ENCODE measurements at places on chromosomes 4 and X.

DNA sequence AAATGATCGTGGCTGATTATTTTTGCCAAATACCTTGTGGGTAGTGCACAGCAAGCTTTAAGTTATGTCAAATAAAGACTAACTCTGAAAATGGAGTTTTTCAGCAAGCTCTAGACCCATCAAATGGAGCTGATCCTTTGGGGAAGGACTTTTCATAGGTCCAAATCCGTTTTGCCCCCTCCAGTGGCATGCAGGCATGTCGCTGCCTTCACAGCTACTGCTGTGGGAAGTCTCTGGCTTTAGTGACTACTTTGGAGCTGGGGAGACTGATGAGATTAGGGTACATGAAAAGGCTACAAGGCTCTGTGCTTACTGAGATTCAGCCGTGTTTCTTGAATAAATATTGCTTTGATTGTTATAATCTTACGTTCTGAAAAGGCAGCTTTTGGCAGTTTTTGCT lies 106.6 kb upstream of the HS3ST1 start:
- no peak for DNase-seq

- DNase-seq, result no peak
Measured at GRCh38 chr4:168842186-168842585, 167.9 kb downstream of the CBR4 start.

- no peak for DNase-seq
Measured at GRCh38 chr4:73841243-73841925, 4.9 kb downstream of the CXCL6 start.

DNA sequence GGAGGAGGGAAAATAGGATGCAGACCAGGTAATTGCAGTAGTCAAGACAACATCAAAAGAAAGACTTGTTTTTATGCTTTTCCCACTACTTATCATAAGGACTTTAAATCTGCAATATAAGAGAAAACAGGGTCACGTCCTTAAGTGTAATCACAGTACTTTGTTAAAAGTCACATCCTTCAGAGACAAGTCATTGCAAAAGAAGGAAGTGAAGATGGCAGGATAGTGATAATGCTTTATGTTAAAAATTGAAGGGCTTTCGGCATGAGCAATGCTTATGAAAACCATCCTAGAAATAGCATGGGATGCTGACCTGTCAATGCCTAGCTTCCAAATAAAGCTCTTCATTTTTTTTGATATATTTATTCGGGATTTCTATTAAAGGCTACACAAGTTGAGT lies 110.2 kb upstream of the TENM3 start:
- DNase-seq, result no peak

DNA sequence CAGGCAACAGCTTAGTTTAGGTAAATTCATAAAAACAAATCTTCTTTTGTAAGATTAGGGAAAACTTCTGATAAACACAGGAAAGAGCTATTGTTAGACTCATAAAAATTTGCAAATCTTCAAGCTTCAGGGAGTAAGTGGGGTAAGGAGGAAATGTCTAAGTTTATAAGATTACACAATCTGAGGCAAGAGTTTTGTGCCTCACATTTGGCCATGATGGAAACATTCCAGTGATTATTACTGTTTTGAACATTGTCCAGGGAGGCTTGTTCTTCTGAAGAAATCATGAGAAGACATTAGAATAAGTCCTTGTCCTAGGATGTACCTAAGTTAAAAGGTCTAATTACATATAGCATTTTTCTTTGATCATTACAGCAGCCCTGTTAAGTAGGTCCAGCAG lies 72.8 kb downstream of the MAOB start:
- DNase-seq, result no peak

DNA sequence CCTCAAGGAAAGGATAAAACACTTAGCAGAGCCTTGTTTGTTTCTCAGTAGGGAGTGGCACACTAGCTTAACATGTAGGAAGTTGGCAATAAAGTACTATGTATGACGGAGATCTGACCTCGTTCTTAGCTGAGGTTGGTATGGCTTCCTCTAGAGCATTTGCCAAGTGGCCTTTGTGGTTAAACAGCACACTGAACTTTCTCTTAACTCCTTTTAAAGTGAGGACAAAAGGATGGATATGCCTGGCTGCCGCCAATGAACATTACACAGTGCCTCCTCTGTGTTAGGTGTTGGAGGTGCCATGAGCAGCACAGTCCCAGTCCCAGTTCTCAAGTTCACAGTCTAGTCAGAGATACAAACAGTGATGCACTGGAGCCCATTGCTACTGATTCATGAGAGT lies 54.4 kb downstream of the VGLL1 start:
- no peak for DNase-seq

DNA sequence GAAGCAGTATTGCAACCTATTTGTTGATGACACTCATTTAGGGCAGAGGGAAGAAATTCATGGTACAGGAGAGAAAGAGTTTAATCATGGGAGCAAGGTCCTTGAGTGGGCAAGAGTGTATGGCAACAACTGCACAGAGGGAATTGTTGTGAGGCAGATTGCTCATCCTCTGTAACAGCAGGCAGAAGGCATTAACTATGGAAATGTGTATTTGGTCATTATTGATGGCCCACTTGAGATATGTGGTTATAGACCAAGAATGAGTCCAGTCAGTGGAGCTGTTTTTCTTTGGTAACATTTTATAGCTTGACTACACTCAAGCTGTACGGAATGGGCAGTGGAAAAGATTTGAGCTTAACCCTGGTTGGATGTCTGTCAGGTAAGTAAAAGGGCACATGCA lies 15.9 kb downstream of the PLRG1 start:
- no peak for DNase-seq

DNA sequence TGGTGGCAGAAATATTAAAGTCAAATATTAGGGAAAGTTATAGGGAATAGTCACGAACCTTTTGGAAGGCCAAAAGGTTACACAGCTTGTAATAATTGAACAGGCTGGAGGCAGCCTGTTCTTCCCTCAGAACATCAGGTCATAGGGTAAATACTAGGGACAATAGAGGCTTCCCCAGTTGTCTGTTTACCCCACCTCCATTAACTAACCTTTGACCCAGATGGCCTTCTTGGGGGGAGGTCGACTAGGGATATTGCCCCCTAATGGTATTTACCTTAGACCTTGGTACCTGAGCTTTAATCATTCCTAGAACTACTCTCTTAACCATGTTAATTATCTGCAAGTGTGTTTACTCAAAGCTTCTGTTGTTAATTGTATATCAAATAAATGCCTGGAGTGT lies 26.0 kb downstream of the C4orf17 start:
- DNase-seq, result no peak

DNA sequence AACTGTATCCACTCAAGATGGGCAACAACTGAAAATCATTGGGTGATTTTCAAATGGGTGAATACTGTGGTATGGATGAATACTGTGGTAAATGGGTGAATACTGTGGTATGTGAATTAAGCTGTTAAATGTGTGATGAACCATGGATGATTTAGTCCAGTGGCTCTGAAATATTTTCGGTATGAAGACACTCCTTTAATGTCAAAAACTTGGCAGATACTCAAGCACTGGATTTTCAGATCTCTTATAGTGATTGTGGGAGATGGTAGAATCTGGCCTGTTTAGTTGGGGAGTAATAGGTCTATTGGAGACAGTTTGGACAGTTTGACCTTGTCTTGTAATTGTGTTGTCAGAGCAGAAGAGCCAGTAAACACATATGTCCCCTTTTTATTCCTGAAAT lies 45.7 kb downstream of the SSX7 start:
- DNase-seq, result no peak

GRCh38 chr4:48902266-48902665 lies 4.3 kb downstream of the OCIAD2 start:
- no peak for DNase-seq

GRCh38 chrX:150731795-150732194 lies 38.6 kb downstream of the MTMR1 start:
- DNase-seq, result peak; percentile 2

GRCh38 chr4:119804404-119804803 lies 175.8 kb upstream of the PDE5A start:
- DNase-seq, result no peak

- no peak for DNase-seq
Measured at GRCh38 chr4:85952972-85953650, 406.7 kb downstream of the MAPK10 start.

- DNase-seq, result no peak
Measured at GRCh38 chr4:143358419-143358818, 21.7 kb downstream of the GAB1 start.

DNA sequence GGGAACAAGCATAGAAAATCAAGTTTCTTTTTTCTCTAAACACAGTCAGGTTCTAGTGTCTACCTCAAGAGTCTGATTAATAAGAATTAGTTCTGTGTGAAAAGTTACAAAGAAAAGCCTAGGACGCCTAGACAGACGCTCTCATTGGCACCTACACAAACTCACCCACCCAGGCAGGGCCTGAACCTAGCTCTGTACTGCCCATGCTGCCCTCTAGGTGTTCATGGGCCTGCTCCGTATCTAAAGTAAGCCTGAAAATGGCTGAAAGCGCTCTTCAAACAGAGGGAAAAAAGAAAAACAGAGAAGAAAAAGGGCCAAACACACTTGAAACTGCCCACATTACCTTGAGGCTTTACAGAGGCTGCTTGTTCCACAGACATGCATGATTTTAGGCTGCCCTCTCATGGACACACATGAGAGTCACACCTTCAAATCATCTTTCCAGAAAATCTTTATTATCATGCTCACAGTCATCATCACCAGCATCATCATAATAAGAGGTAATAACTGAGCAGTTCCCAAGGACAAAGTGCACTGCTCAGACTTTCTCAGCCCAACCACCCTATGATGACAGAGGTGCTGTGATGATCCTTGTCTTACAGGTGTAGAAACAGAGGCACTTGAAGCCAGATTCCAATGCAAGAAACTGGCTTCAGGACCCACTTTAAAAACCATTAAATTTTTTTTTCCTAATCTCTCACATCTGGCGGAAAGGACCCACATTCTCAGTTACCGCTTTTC lies 49.6 kb downstream of the MAP7D2 start:
- peak; percentile 19 for DNase-seq

DNA sequence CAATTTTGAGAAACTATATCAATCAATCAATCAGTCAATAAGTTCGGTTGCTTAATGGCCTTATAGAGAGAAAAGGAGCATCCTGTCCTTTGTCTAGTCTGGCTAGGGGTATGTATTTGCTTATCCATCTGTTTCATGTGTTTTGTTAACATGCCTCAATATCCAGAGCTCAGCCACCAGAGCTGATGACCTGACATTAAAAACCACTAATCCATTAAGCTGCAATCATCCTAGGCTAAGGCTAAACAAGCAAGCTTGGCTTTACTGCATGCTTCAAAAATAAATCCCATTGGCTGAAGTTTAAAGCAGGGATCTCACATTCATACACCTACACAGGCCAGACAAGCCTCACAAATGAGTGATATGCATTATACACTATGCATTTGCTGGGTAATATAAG lies 139.7 kb downstream of the INPP4B start:
- DNase-seq, result no peak

GRCh38 chr4:83189631-83190136 lies 75.2 kb upstream of the PLAC8 start:
- DNase-seq, result no peak

GRCh38 chrX:37921758-37922157 lies 74.4 kb upstream of the DYNLT3 start:
- no peak for DNase-seq

DNA sequence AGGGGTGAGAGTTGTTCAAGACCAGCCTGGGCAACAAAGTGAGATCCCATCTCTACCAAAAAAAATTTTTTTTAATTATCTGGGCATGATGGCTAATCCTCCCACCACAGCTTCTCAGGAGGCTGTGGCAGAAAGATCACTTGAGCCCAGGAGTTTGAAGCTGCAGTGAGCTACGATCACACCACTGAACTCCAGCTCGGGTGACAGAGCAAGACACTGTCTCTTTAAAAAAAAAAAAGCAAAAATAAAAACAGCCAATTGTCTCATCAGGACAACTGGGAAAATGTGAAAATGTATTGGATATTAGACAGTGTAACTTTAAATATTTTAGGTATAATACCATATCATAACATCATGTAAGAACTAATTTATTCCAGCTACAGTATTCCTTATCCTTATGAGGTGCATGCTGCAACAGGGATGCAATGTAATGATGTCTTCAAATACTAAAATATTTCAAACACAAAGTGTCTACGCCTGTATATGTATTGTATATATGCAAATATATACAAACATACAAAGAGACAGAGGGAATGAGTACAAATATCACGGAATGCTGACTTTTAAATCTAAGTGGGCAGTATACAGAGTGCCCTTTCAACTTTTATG lies 17.2 kb downstream of the FAM13A start:
- no peak for DNase-seq

GRCh38 chr4:137312257-137312656 lies 220.0 kb downstream of the PCDH18 start:
- DNase-seq, result no peak

GRCh38 chr4:8559524-8560264 lies 20.5 kb upstream of the GPR78 start:
- DNase-seq, result no peak

- no peak for DNase-seq
Measured at GRCh38 chr4:123562994-123563750, 166.6 kb downstream of the SPRY1 start.

DNA sequence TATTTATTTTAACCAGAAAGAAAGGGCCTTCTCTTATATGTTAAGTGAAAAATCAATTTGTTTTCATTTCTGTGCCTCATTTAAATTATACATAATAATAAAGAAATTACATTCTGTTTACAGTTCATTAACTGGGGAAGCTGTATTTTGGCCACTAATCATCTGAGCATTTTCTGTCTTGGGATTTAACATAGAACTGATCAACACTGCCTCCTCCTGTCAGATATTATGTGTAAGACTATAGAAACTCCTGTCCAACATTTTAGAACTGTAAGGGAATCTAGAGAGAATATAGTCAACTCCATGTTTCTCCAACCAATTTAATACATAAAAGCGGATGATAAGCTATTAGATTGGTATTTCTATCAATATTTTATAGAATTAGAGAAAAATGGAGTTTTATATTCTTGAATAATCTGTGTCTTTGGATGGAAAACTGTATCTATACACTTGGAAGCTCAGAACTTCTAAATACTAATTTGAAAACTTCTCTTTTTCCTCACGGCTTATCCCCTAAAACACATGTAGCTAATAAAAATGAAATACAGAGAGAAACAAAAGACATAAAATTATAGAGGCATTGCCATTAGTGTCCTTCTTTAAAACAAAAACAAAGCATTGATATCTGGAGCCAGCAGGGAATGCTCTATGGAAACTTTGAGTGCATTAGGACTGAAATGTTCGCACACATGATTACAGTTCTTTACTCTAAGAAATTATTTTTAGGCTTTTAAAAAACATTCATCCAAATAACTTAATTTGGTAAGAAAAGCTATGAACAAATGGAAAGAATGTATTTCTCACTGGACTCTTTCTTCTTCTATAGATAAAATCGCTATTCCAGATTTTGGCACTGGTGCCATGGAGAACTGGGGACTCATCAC lies 33.1 kb downstream of the ENPEP start:
- no peak for DNase-seq
